Activated T-cell treated with anti-CD3 and anti-CD28 coated beads, Interleukin-2, amount 50 U/mL, for 24 hours (primary cell): ENCODE measurements at places on chromosomes 11 and 22.

DNA sequence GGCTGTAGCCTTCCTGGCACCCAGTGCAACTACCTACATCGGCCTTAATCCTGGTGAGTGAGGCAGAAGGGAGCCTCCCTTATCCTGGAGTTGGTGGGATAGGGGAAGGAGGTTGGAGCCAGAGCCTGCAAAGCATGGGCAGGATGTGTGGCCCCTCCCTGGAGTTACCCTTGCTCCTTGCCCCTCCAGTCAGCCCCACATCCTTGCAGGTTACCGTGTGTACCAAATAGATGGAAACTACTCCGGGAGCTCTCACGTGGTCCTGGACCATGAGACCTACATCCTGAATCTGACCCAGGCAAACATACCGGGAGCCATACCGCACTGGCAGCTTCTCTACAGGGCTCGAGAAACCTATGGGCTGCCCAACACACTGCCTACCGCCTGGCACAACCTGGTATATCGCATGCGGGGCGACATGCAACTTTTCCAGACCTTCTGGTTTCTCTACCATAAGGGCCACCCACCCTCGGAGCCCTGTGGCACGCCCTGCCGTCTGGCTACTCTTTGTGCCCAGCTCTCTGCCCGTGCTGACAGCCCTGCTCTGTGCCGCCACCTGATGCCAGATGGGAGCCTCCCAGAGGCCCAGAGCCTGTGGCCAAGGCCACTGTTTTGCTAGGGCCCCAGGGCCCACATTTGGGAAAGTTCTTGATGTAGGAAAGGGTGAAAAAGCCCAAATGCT lies 3.9 kb downstream of the SMPD1 start:
- no peak for DNase-seq

- DNase-seq = no peak
Observed at GRCh38 chr22:44705022-44705297, 3.0 kb downstream of the PRR5 start.

GRCh38 chr11:9936754-9937153 lies 272.9 kb downstream of the SWAP70 start:
- no peak for DNase-seq

GRCh38 chr11:88266157-88266556 lies 71.4 kb downstream of the CTSC start:
- no peak for DNase-seq

GRCh38 chr11:101912823-101913284 lies 2.0 kb upstream of the CEP126 start:
- DNase-seq = no peak

DNA sequence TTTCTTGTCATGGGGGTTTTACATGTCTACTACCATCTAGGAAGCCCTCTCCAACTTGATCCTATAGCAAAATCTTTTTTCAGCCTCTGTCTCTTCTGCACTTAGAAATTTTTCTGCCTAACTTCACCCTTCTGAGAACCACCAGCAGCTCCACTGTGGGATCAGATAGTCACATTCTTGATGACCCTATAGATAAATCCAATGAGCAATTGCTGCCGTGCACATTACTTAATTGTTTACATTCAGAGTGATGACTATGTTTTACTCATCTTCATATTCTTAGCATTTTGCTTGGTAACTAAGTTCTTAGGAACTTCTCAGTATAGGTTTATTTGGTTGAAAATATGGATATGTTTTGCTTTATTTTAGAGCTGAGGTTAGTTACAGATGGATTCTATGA lies 12.4 kb upstream of the ETS1 start:
- DNase-seq = no peak

DNA sequence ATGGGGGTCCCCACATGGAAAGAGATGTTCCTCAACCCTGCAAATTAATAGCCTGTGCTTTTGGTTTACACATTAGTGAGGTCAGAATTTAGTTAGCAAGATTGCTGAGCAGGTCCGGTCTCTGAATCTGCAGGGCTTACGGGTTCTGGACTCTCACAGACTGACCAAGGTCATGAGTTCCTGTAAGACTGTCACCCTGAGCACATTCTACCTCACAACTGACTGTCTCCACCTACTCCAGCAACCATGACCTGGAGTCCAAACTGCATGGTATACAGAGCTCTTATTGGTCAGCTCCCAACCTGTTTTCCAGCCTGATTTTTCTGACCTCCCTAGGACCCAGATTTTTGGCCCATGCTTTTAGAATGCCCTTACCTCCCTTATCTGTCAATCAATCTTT lies 28.2 kb downstream of the DKK3 start:
- DNase-seq = no peak

GRCh38 chr11:83241291-83241946 lies 44.7 kb downstream of the CCDC90B start:
- no peak for DNase-seq

DNA sequence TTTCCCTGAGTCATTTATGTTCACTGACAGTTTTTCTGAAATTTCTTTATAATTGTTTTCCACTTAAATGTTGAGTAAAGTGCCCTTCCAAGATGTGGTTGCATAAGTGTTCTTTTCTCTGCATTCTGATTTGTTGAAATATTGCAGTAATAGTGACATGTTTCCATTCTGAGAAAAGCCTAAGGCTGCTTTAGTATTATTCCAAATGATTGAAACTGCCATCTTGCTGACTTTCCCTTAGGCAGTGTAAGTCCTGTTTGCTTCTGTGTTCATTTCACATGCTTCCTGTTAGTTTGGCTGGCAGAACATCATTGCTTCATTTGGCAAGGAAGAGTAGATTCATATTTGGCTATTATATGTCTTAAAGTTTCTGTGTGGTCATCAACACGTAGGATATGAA lies 146.5 kb downstream of the ELP4 start:
- DNase-seq = no peak

- DNase-seq = no peak
Observed at GRCh38 chr22:46057246-46058090, 80.5 kb upstream of the WNT7B start.

GRCh38 chr11:35403765-35404387 lies 15.5 kb downstream of the SLC1A2 start:
- DNase-seq = no peak

- no peak for DNase-seq
Observed at GRCh38 chr11:47485107-47485506, 36.2 kb upstream of the RAPSN start.

DNA sequence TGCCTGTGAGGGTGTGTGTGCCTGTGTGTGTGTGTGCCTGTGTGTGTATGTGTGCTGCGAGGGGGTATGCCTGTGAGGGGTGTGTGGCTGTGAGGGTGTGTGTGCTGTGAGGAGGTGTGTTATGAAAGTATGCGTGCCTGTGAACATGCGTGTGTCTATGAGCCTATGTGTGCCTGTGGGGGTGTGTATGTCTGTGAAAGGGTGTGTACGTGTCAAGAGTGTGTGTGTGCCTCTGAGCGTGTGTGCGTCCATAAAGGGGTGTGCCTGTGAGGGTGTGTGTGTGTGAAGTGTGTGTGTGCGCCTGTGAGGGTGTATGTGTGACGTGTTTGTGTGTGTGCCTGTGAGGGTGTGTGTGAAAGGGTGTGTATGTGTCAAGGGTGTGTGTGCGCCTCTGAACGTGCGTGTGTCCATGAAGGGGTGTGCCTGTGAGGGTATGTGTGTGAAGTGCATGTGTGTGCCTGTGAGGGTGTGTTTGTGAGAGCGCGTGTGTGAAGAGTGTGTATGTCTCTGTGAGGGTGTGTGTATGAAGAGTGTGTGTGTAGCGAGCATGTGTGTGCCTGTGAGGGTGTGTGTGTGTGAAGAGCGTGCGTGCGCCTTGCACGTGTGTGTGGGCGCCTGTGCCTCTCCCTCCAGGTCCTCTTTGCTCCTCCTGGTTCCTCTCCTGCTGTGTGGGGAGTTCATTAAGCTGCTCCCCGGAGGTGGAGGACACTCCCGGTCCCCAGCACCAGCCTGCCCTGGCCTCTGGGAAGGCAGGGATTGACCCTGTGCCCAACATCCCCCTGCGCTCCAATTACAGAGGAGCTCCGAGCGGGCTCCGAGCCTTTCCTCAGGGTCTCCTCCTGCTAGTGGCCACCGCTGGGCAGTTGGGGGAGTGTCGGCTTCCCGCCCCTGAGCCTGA lies 53.3 kb downstream of the CACNA1I start:
- no peak for DNase-seq

DNA sequence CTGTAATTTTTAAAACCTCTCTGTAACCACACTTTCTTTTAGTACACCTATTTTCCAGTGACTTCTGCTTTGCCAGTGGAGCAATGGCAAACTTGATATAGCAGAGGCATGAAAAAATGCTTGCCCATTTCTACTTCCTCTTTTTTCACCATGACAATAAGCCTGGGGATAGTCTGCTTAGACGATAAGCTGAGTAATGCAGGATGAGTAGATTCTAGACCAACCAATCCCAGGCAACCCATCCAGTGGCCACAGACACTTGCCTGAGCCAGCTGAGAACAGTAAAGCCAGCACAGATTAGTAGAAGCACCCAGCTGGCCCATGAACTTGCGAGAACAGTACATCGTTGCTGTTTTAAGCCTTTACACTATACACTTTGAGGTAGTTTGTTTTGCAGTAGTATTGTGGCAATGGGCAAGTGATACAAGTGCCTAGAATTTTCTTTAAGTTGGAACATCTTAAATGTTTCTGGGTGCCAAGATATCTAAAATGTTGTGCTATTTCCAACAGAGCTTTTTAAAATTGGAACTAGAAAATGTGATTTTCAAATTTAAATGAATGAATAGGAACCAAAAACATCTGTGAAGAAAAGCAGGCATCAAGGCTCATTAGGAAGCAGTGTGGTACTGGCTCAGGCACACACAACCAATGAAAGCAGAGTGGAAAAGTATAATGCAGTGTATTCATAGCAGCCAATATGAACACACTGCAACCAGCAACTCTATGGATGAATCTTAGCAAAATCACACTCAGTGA lies 37.7 kb downstream of the DDI1 start:
- no peak for DNase-seq

DNA sequence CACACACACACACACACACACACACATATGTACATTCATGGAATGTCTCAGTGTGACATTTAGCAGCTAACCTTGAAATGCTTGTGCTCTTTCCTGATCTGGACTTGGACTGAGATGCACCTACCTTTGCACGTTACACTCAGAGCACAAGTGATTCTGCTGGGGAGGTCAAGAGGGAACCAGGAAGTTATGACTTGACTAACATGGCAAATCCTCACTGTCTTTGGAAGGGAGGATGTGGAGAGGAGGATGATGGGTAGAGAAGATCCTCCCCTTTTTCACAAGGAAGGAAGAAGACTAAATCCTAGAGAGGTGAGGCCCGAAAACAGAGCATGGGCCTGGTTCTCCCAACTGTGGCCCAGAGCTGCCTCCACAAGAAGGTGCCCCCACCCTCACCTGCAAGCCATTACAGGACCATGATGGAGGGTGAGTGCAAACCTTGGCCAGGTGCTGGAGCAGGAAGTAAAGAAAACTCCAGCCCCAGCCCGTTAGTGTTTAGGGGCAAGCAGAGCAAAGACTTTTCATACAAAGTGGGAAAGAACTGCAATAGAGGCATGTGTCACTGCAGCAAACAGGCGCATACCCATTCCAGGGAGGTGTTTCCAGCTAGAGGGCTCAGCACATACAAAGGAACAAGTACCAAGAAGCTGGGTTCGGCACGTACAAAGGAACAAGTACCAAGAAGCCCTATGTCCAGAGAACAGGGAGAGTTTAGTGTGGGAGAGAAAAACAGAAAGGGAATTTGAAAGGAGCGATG lies 26.4 kb downstream of the SCN4B start:
- no peak for DNase-seq

DNA sequence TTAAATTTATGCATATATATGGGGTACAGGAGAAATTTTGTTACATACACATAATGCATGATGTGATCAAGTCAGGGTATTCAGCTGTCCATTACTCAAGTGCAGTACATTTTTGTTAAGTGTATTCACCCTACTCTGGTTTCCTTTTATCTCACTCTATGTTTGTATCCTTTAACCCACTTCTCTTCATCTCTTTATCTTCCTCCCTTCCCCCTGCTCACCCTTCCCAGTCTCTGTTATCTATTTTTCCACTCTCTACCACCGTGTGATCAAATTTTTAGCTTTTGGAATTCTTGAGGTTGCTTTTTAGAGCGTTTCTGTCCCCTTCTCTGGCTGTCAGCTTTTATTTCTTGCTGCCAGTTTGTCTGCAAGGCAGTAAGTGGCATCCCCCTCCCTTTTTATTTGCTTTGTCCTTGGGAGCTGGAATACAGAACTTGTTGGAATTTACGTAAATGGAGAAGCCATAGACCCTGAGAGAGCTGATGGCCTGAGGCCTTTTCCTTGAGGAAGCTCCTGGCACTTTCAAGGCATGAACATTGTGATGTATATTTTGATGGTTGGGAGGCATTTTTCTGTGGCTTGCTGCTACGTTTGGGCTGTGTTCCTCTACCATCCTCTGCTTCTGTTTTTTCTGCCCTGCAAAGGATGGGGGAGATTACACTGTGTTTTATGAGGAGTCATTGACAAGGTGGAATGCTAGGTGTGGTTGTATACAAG lies 148.6 kb downstream of the LDLRAD3 start:
- DNase-seq = no peak

- no peak for DNase-seq
Observed at GRCh38 chr11:8234910-8235309, 28.8 kb downstream of the LMO1 start.

GRCh38 chr11:64924910-64925284 lies 408 bp downstream of the PPP2R5B start:
- DNase-seq = no peak

DNA sequence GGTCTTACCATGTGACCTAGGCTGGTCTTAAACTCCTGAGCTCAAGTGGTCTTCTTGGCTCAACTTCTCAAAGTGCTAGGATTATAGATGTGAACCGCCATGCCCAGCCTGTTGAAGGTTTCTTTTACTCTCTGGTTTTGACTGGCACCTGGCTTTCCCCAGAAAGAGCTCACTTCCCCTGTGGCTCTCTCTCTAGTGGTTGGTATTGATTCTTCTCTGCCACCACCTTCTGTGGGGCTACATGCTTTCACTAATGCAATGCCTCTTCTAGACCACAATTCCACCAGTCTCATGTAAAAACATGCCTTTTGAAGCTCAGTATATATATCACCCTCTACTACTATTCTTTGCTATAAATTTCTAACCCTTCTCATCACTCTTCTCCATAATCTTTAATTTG lies 67.2 kb downstream of the CCDC83 start:
- no peak for DNase-seq

- DNase-seq = no peak
Observed at GRCh38 chr11:122189229-122189628, 73.2 kb upstream of the BLID start.

GRCh38 chr11:6667733-6668374 lies 12.2 kb upstream of the DCHS1 start:
- DNase-seq = peak; percentile 52

- DNase-seq = no peak
Observed at GRCh38 chr22:24201681-24202614, 20.7 kb downstream of the SUSD2 start.
